ENCODE measurements at places on chromosomes 5 and 9. TPM values are rescaled to one million over a fixed set of nuclear protein-coding genes. Genes with fewer than 3 reads are reported as not detected.

Gene RFK
- total RNA-seq = 21.3 TPM

Gene ROR2
- 27.9 TPM for total RNA-seq

GRCh38 chr5:136225796-136226195 is 32.8 kb upstream of the SMIM32 start:
- no peak for DNase-seq
- no peak overlapping the region for H3K4me3 ChIP-seq
- H3K36me3 ChIP-seq = no peaks in the 10 kb centered on the region

GRCh38 chr9:87711857-87712800 is 13.8 kb upstream of the CTSL start:
- H3K27me3 ChIP-seq = no peaks in the 10 kb centered on the region
- peaks cover 24% of the 10 kb centered on the region for H3K4me1 ChIP-seq
- peak; percentile 82 for DNase-seq

DNA sequence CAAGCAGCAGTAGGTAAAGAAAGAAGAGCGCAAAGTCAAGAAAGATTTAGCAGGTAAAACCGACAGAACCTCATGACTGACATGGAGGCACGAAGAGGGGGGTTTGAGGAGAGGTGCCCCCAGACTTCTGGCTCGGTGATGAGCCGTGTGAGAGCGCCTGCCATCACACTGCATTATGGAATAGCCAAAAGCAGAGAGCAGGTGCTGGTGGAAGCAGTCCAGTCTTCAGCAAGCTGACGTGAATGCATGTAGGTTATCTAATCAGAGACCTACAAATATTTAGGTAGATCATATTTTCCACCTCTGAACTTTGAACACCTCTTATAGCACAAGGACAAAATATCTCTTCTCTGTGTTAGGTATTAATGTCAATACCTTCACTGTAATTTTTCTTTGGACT is 68.4 kb downstream of the RNF130 start:
- H3K4me3 ChIP-seq = no peak overlapping the region
- no peak overlapping the region for H3K27ac ChIP-seq
- DNase-seq = no peak
- no peaks in the 10 kb centered on the region for H3K36me3 ChIP-seq
- H3K27me3 ChIP-seq = no peaks in the 10 kb centered on the region
